ENCODE measurements at places on chromosomes 11 and 22.

DNA sequence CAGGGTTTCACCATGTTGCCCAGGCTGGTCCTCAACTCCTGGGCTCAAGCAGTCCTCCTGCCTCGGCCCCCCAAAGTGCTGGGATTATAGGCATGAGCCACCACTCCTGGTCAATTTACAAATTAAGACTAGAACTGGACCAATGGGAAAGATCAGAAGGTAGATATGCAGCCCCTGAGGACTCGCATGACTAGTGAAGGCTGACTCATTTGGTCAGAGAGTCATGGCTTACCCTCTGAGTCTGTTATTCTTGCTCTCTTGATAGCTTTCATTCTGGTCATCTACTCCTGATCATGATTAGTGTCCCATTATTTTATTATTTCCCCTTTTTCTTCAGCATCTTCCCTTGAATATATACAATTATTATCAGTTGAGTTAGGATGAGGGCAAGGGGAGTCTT, 2.7 kb upstream of the LDHAL6A start:
- DNase-seq: no peak

- DNase-seq: no peak
These were observed 122.9 kb downstream of the MAML2 start for GRCh38 chr11:96219981-96220623.

- no peak for DNase-seq
These were observed 5.6 kb downstream of the AHNAK start for GRCh38 chr11:62540804-62541701.

DNA sequence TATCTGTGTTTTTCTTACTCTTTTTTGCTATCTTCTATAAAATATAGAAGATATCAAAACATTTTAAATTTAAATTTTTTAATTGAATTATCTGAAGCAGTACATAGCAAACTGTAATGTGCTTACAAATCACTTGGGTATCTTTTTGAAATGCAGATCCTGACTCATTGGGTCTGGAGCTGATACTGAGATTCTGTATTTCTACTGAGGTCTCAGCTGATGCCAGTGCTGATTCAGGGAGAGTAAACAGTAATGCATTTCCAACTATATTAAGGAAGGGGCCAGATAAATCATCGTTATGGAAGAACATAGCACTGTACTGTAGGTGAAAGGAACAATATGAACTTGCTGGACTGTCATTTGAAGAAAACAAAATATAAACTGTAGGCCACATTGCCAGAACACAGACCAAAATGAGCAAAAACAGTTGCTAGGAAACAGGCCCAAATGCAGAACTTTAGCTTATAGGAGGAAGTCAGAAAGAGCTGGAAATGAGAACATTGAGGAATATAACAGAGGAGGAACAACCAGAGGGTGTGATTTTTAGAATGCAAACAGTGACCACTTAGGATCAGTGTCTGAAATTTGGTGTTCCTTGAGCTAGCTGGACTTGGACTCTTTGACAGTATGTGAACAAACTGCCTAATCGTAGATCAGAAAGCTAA, 3.3 kb downstream of the ARL14EP start:
- DNase-seq: no peak

DNA sequence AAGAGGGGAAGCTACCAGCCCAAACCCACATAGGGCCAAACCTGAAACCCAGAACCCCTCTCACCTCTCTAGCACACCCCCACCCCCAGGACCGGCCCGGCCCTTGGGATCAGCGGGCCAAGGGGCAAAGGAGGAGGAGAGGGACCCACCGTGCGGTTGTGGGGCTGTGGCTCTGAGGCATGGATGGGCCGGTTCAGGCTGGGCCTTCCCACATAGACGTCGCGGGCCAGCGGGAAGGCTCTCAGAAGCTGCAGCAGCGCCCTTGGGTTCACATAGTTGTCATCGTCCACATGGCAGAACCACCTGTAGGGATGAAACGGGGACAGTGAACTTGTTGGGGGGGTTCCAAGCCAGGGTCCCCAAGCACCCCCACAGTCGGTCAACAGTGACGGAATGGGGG, 7.0 kb downstream of the MFNG start:
- DNase-seq: no peak

DNA sequence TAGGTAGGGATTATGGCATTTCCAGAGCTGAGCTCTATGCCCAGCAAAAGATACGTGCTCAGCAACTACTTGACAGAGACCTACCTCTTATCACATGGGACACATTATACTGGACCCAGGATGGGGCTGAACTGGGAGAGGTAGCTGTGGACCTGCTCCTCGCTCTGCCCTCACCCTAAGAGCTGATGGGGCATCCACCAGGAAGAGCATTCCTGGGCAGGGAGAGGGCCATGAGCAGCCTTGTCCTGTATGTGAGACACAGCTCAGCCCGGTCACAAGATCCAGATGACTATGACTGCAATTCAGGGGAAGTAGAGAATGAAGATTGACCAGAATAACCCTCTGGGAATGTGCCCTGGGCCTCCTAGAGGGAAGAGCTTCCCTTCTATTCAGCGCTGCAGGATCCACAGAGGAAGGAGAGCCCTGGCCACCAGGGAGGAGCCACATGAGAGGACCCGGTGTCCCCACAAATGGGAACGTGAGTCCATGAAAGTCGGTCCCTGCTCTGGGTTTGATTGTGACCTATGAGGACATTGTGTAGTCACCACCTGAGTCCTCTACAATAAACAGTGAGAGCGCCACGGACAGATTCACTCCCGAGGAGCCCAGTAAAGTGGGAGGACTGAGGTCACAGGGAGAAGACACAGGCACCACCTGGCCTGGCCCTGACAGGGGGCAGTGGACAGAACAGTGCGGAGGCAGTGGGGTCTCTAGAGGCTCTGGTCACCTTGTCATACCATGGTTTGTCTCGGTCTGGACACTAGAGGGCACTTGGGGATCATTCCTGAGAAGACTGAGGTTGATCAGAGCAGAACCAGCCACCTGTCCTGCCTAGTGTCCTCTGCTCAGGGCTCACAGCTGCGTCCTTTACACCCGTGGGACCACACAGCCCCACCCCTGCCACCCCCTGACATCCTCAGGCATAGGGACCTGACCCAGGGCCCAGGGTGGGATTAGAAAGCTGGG, 99.5 kb downstream of the ZNF280B start:
- DNase-seq: no peak

DNA sequence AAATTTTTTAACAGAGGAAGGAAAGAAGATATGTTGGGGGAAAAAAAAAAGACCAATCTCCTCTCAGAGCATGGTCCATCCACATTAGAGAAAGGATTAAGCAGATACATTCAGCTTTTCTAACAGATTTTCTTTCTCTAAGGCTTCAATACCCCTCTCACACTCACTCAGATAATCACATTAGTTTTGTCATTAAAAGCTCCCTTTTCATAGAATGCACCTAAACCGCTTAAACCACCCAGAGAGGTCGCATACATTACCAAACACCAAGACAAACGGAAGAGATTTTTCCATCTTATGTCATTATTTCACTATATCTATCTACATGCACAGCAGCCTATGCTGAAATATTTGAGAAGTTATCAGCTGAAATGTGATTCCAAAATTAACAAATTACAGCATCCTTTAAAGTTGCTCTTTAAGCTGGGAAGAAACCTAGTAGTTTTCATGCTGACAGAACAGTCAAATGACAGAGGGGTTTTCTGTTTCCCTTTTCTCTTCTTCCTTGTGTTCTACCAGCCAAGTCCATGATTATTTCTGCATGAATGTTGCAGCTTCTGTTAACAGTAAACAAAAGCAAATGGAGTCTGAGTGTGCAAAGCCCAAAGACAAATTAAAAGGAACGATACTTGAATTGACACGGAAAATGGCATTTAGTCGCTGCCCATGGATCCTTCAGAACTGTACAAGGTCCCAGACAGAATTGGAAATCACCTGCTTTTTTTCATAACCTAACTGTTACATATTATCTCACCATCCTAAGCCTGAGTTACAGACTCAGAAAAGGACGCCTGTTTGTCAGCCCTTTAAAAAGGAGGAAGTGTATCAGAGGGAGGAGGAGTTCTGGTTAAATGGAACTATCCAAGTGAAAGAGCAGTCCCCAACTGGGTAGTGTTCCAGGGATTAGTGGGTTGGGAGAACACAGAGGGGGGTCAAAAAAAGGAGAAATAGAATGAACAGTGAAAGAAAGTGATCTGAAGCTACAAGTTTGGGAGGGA, 54.6 kb downstream of the PRCP start:
- no peak for DNase-seq

DNA sequence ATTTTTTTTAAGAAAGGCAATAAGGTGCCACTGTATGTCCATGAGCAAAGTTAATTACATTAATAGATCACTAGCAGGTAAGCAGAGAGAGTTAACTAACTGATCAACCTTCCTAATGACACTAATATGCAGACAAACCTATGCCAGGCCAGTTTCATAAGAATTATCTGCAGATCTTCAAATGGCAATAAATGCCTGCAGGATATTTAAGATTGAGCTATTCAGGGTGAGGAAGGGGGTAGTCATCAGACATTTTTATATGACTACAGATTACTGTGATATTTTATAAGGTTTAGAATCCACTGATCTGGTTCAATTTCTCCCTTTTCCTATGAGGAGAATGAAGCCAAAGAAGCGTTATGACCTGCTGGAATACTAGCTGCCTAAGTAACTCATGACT, 30.2 kb downstream of the CARD18 start:
- DNase-seq: no peak

- DNase-seq: no peak
These were observed 2.1 kb upstream of the PTPRCAP start for GRCh38 chr11:67439321-67440228.

GRCh38 chr22:27802346-27803073, 954 bp upstream of the MN1 start:
- DNase-seq: no peak

- no peak for DNase-seq
These were observed 3.2 kb upstream of the BIRC2 start for GRCh38 chr11:102343809-102344208.

DNA sequence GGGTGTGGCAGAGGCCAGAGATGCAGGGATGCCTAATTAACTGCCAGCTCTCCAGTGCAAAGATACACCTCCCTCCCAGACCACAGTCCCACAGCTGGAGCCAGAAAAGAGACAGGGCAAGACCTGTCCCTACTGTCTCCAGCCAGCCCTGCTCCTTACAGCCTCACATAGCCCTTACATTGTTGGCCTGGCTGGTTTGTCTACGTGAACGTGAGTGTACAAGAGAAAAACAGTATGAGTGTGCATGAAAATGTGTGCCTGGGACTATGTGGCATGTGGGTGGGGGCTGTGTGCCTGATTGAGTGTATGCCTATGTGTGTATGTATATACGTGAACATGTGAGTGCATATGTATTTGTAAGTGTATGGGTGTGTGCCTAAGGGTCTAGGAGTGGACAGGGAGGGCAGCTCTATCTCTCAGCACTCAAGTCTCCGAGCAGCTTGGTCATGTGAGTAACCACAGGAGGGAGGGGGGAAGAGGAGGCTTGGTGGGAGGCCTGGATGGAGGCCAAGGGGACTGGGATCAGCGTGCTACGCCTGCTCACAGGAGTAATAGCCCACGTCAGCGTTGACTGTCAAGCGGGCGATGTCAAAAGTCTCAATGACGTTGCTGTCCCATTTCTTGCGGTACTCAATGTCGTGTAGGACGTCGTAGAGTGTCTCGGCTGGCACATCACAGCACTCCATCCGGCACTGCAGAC, 6.6 kb upstream of the ARAP1 start:
- DNase-seq: no peak

DNA sequence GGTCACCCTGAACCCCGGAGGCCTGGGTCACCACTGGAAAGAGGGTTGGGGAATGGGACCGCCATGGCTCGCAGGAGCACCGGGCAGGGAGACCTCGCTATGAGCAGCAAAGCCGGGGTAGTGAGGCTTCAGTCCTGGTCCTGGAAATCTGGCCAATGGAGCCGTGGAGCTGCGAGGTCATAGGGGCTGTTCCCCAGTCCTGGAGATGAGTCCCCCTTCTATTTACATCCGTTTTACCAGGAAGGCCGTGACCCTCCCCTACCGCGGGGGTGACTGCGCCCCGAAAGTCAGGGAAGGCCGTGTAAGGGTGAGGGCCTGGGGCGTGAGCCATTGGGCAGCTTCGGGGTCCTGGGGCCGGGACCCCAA, 449 bp downstream of the PIDD1 start:
- no peak for DNase-seq

DNA sequence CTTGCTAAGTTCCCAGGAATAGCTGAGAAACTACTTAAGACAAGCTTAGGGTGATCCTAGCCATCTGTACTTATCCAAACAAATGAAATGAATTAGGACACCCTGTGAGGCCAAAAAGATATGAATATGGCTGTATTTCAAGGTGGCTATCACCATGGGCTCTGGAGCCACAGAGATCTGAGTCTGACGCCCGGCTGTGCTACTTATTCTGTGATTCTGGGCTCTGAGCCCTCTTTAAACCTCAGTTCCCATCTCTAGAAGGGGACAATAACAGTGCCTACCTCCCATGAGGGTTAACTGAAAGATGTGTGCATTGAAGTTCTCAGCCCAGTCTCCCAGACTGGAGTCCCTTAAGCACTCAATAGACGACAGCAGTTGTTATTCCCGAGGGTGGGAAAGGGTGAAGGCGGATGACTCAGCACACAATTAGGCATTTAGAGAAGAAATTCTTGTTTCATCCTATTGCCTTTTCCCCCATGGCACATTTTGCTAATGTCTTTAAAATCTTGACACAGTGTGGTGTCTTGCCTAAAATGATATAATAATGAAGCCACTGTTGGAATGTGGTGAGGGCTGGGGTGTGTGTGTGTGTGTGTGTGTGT, 132.5 kb downstream of the ADAMTS15 start:
- DNase-seq: no peak

DNA sequence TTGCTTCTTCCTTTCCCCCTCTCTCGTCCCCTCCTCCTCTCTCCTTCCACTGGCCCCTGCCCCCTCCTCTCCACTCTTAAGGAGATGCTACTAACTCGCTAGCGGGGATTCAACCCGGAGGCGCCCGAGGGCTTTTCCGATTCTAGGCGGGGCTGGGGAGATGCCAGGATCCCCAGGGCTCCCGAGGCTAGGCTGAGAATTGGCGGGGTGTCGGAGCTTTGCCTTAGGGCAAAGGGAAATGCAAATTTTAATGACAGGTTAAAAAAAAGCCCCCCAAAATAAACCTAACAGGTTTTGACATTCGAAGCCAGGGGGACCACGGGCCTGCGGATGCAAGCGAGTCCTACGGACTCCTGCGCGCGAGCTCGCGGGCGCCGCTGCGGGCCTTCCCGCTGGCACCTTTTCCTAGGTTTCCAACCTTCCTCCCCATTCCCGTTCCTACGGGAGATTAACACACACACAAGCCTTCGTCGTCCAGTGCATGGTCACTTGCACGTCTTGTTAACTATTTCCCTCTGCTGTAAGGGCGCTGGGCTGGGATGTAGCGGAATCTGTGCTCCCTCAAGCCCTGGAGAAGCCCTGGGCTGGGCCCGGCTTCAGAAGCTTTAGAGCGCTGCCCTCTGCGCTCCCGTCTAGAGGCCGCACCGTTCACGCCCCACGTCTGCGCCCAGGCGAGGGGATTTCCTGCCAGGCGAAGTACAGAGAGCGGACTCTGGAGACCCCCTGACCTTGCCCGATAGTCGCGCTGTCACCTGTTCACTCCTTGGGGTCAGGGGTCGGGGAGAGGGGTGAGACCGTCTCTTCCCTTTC, 729 bp upstream of the ALX4 start:
- no peak for DNase-seq

DNA sequence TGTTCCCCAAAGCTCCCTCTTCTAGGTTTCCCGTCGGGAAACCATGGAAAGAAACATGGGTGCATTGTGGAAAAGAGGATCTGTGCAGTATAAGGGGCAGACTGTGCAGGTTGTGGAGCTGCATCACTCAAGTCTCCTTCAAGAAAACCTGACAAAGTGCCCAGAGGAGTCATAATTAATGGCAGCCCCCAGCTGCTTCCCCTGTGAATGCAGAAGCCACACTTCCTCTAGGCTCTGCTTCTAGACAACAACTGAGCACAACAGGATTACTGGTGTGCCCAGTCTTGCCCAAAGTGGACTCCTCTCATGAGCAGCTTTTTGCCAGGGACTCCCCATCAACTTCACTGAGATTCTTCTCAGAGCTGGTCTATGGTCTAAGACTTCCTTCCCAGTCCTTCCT, 42.6 kb upstream of the SCUBE2 start:
- DNase-seq: no peak
